Activated CD8-positive, alpha-beta memory T cell treated with anti-CD3 and anti-CD28 coated beads for 1 hour (primary cell): ENCODE measurements at places on chromosomes 3 and 15.
A peak's percentile ranks its signal among the peaks of the same experiment; 100 is the strongest.

DNA sequence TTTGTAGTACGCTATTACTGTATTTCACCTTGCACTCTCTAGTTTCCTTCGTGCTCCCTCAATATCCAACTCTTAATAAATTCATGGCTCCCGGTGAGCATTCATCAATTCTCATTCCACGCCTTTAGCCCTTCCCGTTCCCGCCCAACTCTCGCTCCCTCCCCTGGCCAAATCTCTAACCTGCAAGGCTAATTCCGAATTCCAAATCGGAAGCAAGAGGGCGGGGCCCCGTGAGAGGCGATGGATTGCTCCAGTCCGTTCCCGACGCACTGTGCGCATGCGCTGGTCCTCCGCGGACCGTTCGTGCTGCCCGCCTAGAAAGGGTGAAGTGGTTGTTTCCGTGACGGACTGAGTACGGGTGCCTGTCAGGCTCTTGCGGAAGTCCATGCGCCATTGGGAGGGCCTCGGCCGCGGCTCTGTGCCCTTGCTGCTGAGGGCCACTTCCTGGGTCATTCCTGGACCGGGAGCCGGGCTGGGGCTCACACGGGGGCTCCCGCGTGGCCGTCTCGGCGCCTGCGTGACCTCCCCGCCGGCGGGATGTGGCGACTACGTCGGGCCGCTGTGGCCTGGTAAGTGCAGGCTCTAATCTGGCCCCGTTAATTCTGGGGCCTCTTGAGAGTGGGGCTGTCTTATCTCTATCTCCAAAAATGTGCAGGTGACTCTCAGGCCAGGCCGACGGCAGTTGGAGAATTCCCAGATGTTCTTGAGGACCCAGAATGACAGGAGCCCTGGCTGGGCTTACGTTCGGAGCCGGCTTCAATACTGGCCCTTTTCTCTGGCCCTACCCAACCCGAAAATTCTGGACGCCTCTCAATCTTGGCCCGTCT lies at the start of gene OPA1:
OPA1 (plus strand) TSS at position 368 of the 827 bp plus-strand sequence; CDS start at position 538, 170 bp downstream.
- DNase-seq = peak; percentile 85

GRCh38 chr3:62028236-62028635 lies 345.1 kb downstream of the FEZF2 start:
- DNase-seq = no peak

- no peak for DNase-seq
Observed at GRCh38 chr15:74540161-74540760, 759 bp upstream of the ARID3B start.

- DNase-seq = no peak
Observed at GRCh38 chr3:126438186-126438585, 37.5 kb downstream of the ZXDC start.

GRCh38 chr3:139534455-139534812 lies 5.1 kb downstream of the RBP1 start:
- DNase-seq = no peak

GRCh38 chr15:89091627-89092220 lies 3.5 kb downstream of the ABHD2 start:
- no peak for DNase-seq

- DNase-seq = no peak
Observed at GRCh38 chr15:46996359-46996758, 720.9 kb upstream of the SEMA6D start.

DNA sequence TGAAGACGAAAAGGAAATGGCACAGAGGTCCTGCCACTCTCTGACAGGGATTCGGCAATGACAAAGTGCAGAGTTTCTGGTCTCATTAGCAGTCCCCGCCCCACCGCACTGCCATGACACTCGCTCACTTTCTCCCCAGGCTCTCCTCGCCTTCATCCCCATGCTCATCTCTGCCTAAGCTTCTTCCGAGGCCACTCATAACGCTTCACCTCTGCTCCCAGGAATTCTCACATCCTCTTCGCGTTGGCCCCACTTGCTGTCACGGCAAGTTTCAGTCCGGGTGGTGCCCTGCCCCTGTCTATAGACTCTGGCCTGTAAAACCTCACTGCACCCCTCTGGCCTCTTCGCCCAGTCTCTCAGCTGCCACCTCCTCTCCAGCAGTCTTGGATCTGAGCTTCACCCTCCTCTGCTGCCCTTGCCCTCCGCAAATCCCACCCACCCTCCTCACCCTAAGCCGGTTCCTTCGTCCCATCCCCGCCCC lies 654 bp downstream of the RUBCN start:
- DNase-seq = peak; percentile 18

DNA sequence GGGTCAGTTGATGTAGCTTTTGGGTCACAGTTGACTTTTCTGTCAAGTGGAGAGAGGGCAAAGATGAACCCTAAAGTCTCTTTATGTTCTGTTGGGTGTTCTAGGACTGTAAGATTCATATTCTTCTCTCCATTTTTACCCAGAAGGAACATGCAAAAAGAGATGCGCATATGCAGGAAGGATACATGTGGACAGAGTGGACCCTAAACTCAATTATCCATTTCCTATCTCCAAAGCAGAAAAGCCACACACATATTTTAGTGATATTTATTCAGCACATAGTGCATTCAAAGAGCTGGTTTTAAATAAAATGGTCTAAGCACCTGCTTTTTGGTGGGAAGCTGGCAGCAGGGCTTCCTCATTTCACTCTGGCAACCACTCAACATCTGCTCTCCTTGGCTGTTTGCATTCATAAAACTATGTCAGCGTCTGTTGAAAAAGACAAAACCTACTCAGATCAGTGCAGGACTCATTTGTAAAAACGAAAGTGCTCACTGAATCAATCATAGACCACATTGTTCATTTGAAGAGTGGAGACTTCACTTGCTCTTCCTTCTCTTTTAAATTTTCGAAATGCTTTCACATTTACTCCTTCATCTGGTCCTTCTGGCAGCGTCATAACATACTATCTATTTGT lies 96.6 kb downstream of the SEMA6D start:
- DNase-seq = no peak

GRCh38 chr3:15637131-15637951 lies 35.8 kb downstream of the BTD start:
- no peak for DNase-seq

DNA sequence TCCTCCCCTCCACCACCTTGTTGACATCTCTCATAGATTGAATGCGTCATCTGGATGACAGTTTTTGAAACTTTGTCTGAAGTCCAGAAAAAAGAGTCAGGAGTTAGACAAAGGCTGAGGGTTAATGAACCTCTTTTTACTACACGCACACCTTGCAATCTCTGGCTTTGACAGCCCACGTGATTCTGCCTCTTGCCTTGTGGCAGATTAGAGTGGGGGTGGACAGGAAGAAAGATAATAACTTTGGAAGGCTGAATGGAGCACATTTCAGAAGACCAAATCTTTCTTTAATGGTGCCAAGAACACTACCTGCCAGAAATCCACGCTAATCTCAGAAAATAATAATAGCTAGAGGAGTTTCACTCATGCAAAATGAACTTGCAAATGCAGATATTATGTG lies 327.9 kb upstream of the TRIM42 start:
- DNase-seq = no peak

DNA sequence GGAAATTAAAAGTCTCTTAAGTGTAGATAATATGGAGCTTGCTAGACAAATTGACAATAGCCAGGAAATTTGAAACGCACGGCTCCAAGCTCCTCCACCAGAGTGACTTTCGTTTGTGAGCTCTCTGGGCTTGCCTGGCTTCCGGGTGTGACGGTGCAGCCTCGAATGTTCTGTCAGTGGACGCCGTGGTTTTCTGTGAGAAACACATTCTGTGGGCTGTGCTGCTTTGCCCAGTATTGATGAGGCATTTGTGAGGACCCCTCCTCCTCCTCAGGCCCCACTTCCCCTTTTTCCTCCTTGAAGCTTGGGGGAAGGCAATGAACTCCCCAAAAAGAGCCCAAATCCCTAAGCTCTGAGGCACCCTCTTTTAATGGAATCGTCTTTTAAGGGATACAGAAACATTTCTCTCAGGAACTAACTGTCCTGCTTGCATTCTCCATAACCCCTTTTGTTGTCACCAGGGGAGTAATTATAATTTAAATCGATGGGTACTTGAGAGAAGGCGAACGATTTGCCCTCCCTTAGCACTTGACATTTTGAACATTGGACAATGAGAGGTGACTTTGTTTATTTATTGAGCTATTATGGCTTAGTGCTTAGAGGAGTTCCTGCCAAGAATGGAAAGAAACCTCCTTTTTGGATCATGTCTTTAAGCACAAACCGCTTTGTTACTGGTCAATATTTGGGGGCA lies 40.8 kb downstream of the POLR2M start:
- no peak for DNase-seq

- DNase-seq = no peak
Observed at GRCh38 chr15:91070872-91071271, 29.2 kb upstream of the SV2B start.

GRCh38 chr15:68488290-68488689 lies 56.3 kb upstream of the ITGA11 start:
- no peak for DNase-seq

DNA sequence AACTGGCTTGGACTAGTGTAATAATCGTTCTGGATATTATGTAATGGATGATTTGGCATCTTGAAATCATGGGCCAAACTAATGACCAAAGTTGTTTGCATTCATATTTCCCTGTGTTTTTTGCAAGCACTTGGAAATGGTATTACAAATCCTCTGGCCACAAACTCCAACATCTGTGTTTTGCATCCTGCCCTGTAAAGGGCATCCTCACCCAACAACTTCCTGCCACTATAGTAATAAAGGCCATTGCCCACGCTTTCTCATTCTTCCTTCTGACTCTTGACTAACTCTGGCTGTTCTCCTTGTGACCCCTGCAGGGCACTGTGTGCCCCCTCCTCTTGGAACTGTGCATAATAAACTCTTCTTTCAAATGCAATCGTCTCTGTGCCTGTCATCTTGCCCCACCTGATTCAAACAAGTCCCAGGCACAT lies 25.4 kb upstream of the PSMD6 start:
- no peak for DNase-seq

GRCh38 chr3:192901435-192901834 lies 16.2 kb downstream of the MB21D2 start:
- DNase-seq = no peak

DNA sequence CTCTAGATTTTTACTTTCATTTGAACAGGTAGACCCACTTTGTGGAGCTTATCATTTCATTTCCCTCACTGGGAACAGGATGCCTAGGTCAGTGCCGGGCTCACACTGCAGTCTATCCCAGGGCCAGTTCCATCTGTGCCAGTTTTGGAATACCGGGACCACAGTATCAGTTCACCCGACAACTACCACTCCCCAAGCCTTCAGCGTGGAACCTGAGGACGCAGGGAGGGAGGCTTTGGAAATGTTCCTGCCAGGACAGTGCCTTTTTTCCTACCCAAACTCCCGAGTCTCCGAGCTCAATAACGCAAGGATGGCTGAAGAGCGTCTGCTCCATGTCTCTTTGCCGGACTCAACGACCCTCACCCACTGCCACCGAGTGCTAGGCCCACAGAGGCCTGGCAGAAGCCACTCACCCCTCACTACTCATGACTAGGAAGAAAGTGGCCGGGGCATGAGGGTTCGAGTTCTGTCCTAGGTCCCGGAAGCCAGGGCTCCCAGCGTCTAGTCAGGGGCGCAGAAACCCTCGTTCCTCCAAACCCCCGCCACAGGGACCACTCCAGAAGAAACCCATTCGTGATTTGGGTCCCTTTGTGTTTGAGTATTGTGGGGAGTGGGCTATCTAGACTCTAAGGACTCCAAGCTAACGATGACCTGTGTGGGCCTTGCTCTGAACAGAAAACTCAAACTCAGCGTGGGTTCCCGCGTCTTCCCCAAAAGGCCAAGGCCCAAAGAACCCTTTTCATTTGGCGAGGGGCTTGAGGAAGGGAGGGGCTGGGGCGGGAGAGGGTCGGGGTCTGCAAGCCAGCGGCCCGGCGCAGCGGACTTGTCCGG lies 11.4 kb downstream of the ZIC1 start:
- DNase-seq = no peak

DNA sequence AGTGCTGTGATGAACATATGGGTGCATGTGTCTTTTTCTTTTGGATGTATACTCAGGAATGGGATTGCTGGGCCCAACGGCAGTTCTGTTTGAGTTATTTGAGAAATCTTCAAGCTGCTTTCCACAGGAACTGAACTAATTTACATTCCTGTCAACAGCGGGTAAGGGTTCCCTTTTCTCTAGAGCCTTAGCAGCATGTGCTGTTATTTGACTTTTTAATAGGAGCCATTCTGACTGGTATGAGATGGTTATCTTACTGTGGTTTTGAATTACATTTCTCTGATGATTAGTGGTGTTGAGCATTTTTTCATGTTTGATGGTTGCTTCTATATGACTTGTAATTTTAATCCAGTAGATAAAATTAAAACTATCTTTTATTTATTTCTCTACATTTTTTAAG lies 1168.6 kb upstream of the ALCAM start:
- DNase-seq = no peak

- no peak for DNase-seq
Observed at GRCh38 chr15:69686626-69687025, 234.0 kb downstream of the RPLP1 start.

GRCh38 chr3:127350172-127351050 lies 62.6 kb upstream of the PRR20G start:
- DNase-seq = no peak

DNA sequence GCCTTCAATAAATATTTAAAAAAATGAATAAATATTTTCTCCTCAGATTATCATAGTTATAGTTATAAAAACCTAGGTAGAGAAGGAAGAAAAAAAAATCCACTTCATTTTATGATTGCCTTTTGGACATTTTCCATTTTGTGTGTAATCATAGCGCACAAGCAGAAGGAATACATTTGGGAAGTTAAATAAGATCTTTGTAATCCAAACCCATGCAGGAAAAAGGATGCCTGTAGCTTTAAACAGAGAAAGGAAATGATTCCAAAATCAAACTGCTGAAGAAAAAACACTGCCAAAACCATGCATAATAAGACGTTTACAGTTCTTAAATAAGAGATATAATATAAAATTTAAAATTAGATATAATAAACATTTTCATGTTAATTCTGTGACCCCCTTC lies 7.4 kb upstream of the CCDC54 start:
- DNase-seq = no peak

- DNase-seq = no peak
Observed at GRCh38 chr3:140342668-140343067, 335.2 kb upstream of the TRIM42 start.

GRCh38 chr15:41435037-41435786 lies 18.3 kb downstream of the RTF1 start:
- no peak for DNase-seq

DNA sequence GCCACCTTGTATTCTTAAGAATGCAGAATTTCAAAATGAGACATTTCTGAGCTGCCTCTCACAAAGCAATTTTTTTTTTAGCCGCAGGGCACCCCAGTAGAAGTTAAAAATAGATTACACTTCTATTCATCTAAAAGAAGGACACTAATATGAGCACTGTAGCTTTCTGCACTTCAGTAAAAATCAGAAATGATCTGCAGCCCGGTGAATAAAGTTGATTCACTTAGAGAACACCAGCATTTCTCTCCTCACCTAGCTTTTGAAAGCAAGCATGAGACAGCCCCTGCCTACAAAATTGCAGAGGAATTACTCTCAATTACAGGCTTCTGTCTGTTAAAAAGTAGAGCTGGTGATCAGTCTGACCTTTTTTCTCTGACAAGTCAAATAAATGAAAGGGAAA lies 1062.4 kb downstream of the FHIT start:
- DNase-seq = no peak

- no peak for DNase-seq
Observed at GRCh38 chr3:165669504-165669903, 167.7 kb downstream of the BCHE start.
